ENCODE measurements at places on chromosomes 11 and 22. TPM values are rescaled to one million over a fixed set of nuclear protein-coding genes. Genes with fewer than 3 reads are reported as not detected.

The MUC5AC gene
- total RNA-seq = not detected

- no peak for DNase-seq
These were observed 6.4 kb downstream of the UNC93B1 start for GRCh38 chr11:67997475-67997921.

DNA sequence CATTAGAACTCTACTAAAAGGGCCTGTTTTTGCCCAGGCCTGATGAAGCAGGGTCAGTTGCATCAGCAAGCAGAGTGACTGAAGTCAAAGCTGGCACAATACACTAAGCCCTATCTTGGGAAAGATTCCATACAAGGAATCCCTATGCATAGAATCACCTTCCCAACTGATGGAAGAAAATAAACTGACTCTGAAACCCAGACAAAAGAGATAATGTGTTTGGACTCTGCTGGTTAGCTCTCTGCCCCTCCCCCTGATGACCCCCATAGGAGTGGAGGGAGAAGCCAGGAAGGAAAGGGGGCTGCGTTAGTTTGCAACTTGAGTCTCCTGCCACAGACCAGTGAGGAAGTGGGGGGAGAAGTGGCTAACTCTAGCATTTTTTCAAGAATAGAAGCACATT, 32.9 kb downstream of the GALNT18 start:
- no peak for DNase-seq

- DNase-seq = peak; percentile 9
These were observed 218.6 kb downstream of the FAT3 start for GRCh38 chr11:92443199-92443598.

The CRYBB1 gene
- not detected for total RNA-seq

DNA sequence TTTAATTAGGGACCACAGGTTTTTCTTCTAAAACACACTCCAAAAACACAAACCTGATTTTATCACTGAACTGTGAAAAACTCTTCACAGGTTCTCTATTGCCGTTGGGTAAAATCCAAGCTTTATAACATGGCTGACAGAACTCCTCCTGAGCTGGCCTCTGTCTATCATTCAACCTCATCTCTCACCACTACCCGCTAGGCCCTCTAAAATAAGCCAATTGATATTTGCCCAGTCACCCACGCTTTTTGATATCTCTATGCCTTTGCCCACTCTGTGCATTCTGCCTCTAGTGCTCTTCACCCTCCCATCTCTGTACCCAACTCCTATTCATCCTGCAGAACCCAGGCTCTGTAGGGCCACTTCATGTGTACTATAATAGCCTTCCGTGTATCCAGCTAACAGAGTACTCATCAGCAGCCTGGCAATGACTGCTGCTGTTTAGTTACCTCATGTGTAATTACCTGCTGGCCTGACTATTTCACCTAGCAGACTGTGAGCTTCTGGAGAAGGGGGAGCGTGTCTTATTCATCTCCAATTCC, 1.1 kb upstream of the CNGA4 start:
- DNase-seq = no peak

GRCh38 chr11:44833877-44834452, 107.2 kb downstream of the TSPAN18 start:
- DNase-seq = no peak
